ENCODE measurements at places on chromosomes 16 and 17. TPM values are rescaled to one million over a fixed set of nuclear protein-coding genes. Genes with fewer than 3 reads are reported as not detected.

- no peak for DNase-seq
Measured at GRCh38 chr17:33972763-33973162, 282.3 kb upstream of the CCL2 start.

DNA sequence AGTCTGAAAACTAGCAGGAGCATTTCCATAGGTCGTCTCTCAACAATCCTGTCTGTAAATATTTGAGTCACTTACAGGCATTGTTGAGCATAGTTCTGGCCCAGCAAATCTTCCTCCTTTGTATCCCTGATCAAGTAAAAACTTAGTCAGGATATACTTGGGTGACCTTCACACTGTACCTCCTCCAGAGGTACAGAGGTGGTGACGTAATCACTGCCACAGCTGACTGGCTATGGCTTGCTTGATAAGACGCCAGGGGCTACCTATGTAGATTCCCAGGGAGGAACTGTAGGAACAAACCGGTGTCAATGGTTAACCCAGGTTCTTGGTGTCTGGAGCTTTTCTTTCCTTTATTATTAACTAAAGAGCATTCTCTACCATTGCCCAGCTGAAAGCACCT, at the start of gene KCNJ16:
TSS of gene KCNJ16 (plus strand) at position 270 of the 400 bp plus-strand sequence. CDS start 56,863 bp downstream, outside the sequence.
- DNase-seq: no peak

The WFDC1 gene
- total RNA-seq: 21.7 TPM

The PRSS33 gene
- total RNA-seq: not detected

The ASGR2 gene
- 0.14 TPM for total RNA-seq

- DNase-seq: peak; percentile 94
Measured at GRCh38 chr17:74453665-74454196, 12.7 kb upstream of the CD300A start.

DNA sequence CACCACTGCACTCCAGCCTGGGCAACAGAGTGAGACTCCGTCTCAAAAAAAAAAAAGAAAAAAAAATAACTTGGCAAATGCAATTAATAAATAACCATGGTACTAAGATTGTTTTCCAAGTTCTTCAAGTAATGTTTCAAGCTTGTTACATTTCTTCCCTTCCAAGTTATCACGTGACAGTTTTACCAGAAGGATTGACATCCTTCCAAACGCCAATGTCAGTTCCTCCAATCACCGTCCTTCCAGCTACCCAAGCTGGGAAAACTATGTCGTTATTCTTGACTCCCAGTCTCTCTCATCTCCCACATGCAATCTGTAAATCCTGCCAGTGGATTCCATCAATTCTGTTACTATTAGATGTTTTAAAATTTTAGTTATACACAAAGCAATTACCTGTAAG, 3.9 kb upstream of the PHAF1 start:
- no peak for DNase-seq

DNA sequence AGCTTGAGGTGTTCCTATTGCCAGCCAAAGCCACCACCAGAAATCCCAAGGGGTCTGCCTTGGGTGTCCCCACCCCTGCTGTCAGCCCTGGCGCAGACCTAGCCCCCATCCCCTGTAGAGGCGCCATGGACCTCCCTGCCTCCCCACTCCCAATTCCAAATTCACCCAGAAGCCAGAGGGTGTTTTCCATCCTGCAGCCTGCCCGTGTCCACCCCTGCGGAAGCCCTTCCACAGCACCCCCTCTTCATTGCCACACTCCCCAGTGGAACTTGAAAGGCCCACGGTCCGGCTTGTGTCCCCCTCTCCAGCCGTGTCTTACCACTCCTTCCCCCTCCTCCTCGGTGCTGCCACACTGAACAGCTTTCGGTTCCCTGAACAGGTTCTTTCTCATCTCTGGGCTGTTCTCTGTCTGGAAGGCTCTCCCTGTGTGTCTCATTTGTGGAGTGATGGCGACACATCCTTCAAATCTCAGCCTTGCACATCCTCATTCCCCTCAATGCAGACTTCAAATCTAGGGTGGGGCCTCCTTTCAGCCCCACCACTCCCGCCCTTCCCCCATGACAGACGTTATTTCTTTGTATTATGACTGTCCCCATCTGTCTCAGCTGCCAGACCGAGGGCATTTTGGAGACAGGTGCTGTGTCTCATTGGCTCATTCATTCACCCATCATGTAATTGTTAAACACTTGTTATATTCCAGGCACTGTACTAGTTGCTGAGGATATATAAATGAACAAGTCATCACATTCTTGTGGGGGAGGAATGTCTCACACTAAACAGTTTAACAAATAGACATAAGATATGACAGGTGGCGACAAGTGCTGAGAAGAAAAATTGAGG, 36.3 kb downstream of the ADGRG5 start:
- no peak for DNase-seq

DNA sequence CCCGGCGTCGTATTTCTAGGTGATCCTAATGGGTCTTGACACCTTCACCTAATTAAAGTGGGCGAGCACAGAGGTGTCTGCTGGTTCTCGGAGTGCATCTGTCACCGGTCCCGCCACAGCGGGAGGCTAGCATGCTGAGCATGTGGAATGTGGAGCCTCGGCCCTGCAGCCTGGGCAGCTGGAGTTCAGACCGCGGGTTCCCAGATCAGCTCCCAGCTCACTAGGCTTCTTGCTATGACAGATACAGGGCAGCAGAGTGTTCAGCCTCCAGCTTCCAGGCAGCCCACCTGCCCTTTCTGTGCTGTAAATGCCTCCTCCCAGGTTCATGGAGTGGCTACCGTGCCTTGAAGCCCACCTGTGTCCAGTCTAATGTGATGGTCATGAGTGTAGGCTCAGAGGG, 166.7 kb downstream of the CPPED1 start:
- DNase-seq: no peak

The SHISA6 gene
- total RNA-seq: 0.09 TPM

GRCh38 chr16:53091466-53092211, 36.8 kb downstream of the CHD9 start:
- DNase-seq: peak; percentile 68

GRCh38 chr17:67439269-67439668, 62.2 kb downstream of the PITPNC1 start:
- no peak for DNase-seq

The SLC5A10 gene
- total RNA-seq: not detected

DNA sequence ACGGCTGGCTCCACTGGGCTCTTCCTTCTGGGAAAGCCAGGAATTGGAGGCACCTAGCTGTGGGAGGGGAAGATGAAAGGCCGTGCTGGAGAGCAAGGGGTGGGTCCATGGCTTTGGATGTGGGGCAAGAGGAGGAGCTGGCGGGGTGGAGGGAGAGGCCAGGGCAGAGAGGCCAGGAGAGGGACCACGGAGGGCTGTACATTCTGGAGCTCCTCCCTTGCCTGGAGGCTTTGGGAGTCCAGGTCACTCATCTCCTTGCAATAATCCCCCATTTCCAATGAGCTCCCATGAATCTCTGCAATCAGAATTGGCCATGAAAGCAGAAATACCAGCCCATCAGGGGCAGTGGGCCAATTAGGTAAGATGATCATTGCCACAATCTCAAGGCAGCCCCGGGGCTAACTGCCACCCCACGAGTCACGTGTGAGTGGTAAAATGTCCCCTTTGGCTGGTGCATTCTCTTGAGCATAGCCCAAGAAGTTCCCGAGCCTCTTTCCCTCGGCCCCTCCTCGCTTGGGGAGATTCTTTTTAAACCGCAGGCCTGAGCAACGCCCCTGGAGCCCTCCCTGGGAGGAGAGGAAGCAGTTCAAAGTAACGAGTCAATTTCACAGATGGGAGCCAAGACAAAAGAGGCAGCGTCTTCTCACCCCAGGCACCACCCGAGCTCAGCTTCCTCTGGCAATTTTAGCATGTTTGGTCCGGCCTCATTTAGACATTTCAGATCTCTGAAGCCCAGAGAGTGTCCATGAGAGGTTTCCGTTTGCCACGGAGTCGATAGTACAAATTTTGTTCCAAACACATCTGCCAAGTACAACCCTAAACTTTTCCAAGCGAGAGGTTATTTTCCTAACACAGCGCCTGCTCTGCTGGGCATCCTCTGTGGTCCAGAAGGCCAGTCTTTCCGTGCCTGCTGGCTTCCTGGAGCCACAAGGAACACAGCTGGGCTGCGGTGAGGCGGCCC, 13.4 kb downstream of the RTN4RL1 start:
- DNase-seq: no peak

GRCh38 chr16:58589326-58589905, 40.2 kb downstream of the CNOT1 start:
- DNase-seq: no peak

- no peak for DNase-seq
Measured at GRCh38 chr17:2610195-2611175, 17.0 kb downstream of the PAFAH1B1 start.

The KRT31 gene
- not detected for total RNA-seq

DNA sequence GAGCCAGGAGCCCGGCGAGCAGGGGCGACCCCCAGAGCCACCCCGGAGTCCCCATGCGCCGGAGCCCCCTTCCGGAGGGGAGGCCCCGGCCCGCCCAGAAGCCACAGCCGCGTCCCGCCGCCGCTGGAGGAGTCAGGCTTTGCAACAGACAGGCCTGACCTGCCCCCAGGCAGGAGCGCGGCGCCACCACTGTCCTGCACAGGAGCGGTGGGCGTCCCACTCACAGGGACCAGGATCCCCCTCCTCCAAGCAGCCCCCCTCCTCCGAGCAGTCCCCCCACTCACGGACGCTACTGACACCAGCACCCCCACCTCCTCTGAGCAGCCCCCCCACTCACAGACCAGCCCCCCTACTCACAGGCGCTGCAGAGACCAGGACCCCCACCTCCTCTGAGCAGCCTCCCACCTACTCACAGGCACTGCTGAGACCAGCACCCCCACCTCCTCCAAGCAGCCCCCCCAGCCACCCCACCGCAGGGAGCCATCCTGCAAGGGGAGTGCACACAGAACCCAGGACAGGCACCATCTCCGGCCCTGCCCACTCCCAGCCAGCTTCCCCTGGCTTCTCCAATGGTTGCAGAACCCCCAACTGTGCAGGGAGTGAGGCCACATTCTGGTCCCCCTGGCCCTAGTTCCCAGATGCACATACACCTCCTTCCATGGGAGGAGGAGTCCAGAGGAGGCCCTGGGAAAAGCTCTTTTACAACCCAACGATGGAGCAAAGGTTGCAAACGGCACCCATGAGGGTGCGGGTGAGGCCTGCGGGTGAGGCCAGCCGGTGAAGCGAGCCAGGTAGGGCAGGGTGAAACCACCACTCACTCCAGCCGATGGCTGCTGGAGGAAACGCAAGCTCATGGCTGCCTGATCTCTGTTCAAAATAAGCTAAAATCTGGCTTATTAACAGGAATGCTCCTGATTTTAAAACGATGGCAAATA, 69.9 kb downstream of the ABR start:
- DNase-seq: no peak

DNA sequence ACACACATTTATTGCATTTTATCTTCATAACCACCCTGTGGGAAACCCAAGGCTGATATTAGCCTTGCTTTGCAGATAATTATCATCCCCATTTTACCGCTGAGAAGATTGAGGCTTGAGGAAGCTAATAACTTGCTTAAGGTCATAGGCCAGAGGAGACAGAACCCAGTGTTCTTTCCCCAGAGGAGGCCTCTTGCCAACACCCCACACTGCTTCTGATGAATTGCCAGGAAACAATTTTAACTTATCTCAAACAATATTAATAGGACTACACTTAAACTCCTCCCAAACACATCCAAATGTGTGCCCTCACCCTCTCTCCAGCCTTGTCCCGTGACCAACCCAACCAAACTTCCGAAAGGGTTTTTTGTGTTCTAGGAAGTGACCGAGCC, 2.1 kb upstream of the SPG7 start:
- DNase-seq: no peak

The CFAP52 gene
- 0.47 TPM for total RNA-seq

DNA sequence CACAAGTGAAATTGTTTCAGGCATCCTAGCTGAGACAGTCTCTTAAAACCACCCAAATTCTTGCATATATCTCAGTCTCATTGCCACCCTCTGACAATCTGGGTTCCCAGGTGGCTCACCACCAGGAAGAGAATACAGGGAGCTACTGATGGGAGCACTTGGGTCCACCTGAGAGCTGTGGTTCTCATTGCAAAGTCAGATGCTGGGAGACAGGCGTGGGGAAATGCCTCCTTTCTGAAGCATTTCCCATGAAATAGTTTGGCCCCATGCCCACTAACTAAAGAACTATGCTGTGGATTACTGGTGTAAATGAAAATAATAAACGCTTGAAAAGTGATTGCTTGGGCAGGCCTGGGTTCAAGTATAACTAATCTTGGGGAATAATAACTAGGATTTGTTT, 70.3 kb downstream of the CMC2 start:
- DNase-seq: no peak

DNA sequence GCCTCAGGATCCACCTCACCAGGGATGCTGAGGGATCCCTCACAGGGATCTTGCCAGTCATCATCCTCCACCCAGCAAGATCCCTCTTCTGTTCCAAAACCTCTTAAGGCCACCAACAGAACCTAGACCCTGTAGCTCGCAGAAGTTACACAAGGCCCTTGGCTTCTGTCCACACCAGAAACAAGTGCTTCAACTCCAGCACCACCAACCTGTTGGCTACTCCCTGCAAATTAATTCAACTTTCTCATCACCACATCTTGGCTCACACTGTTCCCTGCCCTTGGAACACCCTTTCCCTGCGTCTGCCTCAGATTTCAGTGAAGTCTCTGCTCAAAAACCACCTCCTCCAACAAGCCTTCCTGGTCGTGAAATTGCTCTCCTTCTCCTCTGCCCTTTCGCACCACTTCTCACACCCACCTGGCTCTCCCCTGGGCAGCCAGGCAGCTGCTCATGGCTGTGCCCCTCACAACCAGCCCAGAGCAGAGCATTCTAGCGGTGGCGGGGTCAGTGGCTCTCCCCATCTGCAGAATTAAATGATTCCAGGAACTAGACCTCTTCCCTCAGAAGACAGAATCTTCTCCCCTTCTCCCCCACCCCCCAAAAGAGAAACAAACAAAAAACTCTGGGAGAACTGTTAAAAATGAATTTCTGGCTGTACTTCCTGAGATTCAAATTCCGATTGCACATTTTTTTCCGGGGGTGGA, 1.8 kb downstream of the PLLP start:
- DNase-seq: no peak

DNA sequence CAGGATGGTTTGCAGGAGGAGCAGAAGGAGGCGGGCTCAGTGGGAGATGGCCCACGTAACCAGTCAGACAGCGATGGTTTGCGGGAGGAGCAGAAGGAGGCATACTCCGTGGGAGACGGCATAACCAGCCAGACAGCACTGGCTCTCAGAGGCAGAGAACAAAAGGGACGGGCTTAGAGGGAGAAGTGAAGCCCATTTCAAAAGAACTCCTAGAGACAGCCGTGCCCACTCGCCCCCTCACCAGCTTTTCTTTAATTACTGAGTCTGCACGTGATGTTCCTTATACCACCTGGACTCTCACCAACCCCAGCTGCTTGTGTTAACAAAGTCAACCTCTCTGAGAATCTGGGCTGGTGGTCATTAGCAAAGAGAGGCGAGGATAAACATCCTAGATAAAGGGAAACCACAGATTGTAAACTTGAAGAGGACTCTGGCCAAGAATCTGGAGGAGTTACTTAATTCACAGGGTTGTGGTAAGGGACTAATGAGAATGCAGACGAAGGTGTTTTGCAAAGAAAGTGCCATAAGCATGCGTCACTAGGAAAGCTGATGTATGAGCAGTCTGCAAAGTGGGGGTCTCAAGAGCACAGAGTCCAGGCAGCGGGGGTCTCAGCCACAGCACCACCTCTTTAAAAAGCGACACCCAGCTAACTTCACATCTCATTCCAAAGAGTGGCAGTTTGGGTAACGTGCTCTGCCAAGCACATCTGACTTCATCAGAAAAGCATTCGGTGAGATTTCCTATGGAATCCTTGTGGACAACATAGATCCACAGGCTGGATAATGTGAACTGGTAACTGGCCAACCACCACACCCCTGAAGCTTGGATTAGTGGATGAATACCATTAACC, 51.7 kb downstream of the NXN start:
- DNase-seq: no peak
